Stimulated activated CD8-positive, alpha-beta memory T cell treated with anti-CD3 and anti-CD28 coated beads, Interleukin-4, amount 100 ng/mL, for 1 hour (primary cell): ENCODE measurements at places on chromosomes 6 and 20.

- DNase-seq = no peak
Observed at GRCh38 chr20:51767867-51768758, at the start of gene ATP9A. Gene ATP9A (minus strand): TSS chr20:51768390. CDS start chr20:51768369, 21 bp downstream.

DNA sequence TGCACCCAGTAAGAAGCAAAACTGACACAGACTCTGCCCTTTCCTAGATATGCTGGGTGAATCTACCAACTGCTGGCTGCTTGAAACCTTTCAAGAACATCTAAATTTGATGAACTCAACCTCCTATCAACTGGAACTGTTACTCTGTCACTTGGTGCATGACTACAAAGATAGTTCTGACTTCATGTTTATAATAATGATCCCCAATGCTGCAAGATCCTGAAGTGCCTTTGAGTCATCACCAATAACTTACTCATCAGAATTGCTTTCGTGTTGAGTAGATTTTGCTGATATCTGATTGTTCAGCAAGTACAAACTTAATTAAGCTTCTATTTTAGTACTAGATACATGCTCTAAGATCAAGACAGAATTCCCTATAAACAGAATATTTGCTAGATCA lies 100.2 kb upstream of the ARMC2 start:
- no peak for DNase-seq

DNA sequence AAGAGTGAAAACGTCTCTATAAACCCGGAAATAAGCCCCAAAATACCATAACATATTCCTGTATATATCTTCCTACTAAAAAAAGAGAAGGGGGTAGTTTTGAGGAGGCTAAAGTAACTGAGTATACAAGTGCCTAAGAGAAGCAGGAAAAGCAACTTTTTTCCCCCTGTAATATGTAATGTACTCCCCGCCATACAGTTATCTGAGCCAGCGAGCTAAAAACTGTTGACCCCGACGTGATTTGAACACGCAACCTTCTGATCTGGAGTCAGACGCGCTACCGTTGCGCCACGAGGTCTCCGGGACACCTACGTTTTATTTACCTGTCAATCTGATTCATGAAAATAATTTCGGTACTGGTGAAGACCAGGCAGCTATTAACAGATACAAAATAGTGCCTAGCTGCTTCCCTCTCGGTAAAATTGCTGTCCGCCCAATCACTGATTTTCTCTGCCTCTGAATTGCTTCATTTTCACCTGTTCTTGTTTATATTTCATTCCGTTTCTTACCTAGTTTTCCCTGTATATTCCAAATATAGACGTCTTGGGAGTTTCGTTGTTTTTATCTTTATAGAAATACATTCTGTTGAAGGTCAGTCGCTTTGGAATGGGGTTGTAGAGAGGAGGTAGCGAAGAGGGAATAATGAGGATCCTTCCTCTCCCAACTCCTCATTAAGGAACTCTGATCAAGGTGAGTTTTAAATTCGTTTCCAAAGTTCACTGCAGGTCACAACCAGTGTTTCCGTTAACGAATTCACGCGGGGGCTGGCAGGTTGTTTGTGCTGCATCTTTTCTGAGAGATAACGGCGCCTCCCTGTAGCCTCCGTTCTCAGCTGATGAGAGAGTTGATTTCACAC lies 33.6 kb upstream of the BTN3A2 start:
- DNase-seq = no peak

- DNase-seq = no peak
Observed at GRCh38 chr20:288956-289692, 1.4 kb downstream of the C20orf96 start.

GRCh38 chr6:46735720-46736031 lies 501 bp upstream of the PLA2G7 start:
- no peak for DNase-seq

GRCh38 chr6:15076565-15076964 lies 169.3 kb upstream of the JARID2 start:
- no peak for DNase-seq

- DNase-seq = no peak
Observed at GRCh38 chr20:50242863-50243609, 52.4 kb downstream of the CEBPB start.

DNA sequence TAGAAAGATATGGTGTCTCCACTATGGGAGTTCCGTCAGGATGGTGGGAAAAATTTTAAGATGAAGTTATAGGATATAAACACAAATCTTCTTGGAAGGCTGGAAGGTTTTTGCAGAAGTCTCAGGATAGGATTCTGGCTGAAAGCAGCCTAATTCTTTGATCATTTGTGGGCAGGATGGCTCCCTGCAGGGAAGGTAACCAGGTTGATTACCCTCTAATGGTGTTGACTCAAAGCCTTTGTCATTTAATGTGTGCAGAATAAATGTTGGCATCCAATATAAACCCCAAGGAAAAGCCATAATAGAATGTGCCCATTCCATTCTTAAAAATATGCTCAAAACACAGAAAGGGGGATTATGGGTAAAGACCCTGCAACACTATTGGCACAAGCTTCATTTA lies 204.3 kb downstream of the EPM2A start:
- no peak for DNase-seq

DNA sequence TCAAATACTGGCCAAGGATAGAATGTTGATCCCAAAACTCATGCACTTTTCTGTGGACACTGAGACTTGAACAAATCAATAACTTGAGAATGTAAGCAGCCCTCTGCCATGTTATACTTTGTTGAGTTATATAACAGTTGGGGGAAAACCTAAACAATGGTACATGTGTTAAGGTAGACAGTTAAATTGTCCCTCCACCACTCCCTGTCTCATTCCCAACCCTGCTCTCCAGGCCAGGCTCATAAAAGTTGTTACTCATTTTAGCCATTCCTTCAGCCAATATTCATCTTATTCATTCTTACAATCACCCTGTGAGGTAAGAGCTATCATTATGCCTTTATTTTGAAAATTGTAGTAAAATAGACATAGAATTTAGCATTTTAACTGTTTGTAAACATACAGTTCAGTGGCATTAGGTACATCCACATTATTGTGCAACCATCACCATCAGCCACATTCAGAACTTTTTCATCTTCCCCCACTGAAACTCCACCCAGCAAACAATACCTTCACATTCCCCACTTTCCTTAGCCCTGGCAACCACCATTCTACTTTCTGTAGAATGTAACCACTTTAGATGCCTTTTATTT lies 38.2 kb upstream of the IER3 start:
- no peak for DNase-seq

DNA sequence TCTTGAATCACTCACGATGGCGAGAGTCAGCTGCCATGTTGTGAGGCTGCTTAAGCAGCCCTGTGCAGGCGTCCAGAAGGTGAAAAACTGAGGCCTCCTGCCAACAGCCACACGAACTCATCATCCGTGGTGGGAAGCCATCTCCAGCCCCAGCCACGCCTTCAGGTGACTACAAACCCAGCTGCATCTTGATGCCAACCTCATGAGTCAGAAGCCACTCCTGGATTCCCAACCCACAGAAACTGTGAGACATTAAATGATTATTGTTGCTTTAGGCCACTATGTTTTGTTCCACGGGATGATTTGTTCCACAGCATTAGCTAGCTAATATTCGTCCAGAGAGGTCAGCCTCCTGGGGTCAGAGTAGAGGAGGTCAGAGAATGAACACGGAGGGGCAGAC lies 80.5 kb downstream of the SNX5 start:
- no peak for DNase-seq

GRCh38 chr6:25640891-25641290 lies 11.1 kb upstream of the SCGN start:
- no peak for DNase-seq

DNA sequence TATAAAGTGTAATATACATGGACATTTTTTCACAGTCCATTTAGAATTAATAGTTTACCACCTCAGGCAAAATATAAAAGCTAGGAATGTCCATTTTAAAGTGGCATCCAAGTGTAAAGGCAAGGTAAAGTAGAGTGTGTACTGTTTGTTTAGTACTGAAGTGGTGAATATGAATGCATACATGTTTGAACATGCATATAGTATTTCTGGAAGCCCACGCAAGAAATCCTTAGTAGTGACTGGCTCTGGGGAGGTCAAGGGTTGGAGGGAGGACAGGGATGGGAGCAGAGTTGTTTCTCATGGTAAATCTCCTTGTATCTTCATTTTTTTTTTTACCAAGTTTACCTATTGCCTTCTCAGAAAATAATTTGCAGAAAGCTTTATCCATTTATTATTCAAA lies 129.2 kb downstream of the UNC5CL start:
- DNase-seq = no peak

GRCh38 chr20:1507276-1507675 lies 16.1 kb upstream of the SIRPB2 start:
- no peak for DNase-seq

DNA sequence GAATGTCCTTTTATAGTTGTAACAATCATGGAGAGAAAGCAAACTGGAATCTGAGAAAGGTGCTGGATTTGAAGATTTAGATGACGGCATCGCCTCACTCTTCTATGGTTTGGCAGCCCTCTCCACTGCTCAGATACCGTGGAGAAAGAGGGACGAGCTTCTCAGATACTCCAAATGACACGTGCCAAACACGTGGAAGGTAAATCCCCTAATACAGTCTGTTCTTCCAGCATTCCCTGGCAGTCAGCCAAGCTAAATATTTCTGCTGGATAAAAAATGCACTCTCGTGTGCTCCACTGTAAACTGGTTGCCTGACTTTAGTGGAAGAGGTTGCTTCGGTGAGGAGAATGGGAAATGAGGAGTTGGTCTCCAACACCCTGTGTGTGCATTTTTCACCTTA lies 16.7 kb upstream of the PRDM1 start:
- no peak for DNase-seq

DNA sequence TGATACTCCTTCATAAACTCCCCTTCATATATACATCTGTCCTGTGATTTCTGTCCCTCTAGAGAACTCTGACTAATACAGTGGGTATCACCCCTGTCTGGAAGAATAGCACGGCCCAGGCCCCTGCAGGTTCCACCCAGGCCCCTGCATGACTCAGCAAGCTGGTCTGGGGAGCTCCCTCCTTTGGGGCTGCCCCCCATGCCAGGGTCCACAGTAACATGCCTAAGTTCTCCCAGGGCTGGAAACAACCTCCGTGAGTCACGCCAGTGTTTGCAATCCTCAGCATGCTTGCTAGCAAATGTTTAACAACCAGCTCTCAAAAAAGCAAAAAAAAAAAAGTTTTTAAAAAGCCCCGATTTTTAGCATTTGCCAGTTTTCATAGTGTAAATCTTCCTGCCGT lies 134.3 kb upstream of the CDH4 start:
- no peak for DNase-seq

DNA sequence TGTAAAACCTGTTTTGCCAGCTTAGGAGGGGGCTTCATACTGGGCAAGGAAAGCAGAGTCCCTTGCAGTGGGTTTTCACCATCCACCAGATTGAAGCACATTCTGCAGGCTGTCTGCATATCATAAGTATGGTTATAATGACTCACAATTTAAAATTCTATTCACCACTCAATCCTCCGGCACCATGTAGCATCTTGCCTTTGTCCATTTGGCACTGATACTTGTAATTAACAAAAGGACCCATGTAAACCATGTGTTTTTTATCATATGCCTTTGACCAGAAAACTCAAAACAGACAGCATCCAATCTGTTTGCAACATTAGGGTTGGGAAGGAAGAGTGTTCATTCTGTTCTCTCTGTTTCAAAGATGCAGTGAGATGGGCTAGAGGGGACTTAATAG lies 3.0 kb downstream of the CD83 start:
- DNase-seq = no peak

GRCh38 chr6:74551896-74552295 lies 654.0 kb downstream of the COL12A1 start:
- DNase-seq = no peak

DNA sequence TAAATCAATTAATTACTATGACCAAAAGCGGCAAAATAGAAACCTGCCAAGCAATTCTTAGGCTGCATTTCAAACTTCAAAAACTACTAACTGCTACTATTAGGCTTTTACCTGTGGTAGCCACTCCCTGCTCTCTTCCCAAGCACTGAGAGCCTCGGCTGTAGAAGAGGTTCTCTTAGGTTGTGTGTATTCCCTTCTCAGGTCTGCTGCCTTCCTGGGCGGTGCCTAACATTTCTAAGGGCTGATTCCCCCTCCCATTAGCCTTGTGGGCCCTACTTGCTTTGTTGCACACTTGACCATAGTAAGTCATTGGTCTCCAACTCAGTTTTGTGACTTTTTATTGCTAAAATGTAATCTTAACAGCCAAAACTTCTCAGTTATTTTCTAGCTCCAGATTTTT lies 146.1 kb upstream of the C6orf118 start:
- DNase-seq = no peak

DNA sequence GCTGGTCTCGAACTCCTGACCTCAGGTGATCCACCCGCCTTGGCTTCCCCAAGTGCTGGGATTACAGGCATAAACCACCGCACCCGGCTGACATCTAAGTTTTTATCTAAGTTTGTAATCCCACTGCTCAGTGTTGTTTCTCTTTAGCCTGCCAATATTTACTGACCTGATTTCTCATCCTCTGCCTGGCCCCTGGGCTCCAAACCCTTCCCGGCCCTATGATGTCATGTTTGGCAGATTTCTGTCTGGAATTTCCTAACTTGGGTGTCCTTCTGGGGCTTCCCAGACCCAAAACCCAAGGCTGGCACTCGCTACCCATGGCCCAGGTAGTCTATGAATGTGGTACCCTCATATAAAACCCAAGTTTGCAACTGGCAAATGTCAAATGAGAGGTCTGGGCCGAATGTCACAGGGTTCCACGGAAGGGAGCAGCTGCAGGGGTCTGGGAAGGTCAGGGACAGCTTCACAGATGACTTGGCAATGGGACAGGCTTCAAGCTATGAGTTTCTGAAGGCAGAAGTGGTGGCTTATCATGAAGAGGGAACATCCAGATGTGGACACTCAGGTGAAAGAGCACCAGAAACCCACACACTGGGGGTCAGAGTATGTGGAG lies 54.9 kb downstream of the TMEM170B start:
- DNase-seq = no peak

DNA sequence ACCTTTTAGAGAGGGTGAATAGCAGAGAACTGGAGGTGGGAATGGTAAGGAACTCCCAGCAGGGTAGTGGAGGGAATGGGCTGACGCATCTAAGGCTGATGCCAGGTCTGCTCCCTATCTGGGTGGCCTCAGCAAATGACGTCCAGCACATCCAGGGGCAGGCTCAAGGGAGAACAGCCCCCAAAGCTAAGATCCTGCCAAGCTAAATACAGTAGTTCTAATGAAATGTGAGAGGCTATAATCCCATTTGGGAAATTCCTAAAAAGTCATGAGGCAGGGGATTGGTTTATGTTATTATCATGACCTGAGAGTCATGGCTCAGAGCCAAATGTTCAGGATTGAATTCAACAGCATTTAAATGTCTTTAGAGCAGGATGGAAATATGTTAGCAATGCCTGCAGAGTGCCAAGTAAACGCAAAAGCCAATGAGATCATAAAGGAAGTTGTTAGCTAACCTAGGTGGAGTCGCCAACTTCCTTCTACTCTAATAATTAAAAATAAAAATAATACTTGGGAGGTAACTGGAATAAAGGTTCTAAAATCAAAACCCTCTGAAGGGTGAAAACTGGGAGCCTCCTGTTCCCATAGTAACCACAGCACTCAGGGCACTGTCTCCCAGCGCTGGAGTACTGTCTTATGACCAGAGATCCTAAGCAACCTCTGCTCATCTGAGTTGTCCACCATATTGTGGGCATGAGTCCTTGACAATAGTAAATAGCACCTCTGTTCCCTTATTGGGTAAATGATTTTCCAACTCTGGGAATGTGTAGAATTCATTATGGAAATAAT lies 34.8 kb downstream of the IYD start:
- DNase-seq = no peak
